Activated naive CD8-positive, alpha-beta T cell treated with anti-CD3 and anti-CD28 coated beads for 36 hours (primary cell): ENCODE measurements at places on chromosomes 6 and 20. TPM values are rescaled to one million over a fixed set of nuclear protein-coding genes. Genes with fewer than 3 reads are reported as not detected.

LMBRD1 gene
- total RNA-seq: 15.2 TPM

HTR1B gene
- total RNA-seq: not detected

SERINC3 gene
- 38.8 TPM for total RNA-seq

TNXB gene
- 0.43 TPM for total RNA-seq

RNF144B gene
- total RNA-seq: 2.1 TPM

NNAT gene
- total RNA-seq: 0.36 TPM
